ENCODE measurements at places on chromosomes 1 and 21.

DNA sequence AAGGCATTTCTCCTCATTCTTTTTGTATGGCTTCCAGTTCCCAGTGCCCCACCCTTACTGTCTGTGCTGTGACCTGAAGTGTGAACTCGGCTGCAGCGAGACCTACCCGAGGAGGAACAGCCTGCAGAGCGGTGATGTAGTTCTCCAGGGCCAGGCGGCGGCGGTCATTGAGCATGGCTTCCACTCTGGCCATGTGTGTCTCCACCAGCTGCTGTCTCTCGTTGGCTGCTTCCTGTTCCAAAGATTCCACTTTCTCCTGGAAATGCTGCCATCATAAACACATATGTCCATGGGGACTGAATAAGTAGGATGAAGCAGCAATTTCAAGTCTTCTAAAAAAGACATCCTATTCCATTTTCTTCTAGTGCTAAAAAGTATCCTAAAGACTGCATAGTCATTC, 195.6 kb downstream of the APP start:
- no peak for DNase-seq

GRCh38 chr1:96559181-96559580, 162.4 kb upstream of the PTBP2 start:
- DNase-seq = no peak

DNA sequence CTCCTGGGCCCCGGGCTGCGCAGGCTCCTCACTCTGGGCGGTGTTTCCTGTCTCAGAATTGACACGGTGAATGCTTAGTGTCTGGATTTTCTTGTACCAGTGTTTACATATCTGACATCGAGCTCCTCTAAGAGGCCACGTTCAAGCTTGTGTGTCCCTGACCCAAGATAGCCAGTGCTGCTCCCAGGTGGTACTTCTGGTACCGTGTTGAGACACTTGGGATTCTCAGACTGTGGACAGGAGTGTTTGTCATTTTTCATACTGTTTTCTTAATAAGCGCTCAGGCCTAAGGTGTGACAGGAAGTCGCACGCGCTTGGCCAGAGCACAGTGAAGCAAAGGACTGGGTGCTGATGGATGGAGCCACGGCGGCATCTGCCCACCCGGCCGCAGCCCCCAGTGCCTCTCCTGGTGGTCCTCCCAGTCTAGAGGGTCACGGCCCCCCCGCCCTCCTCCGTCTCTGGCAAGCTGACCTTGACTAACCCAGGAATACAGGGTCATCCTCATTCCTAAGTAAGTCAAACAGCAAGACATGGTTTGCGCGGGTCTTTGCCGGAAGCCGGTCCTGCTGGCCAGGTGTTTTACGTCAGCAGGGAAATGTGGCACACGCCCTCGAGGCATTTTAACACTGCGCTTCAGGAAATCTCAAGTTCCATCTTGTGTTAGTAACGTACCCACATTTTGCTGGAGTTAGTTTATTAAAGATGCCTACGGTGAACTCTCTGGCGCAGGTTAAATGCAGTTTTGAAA, 8.0 kb downstream of the PEX10 start:
- no peak for DNase-seq

DNA sequence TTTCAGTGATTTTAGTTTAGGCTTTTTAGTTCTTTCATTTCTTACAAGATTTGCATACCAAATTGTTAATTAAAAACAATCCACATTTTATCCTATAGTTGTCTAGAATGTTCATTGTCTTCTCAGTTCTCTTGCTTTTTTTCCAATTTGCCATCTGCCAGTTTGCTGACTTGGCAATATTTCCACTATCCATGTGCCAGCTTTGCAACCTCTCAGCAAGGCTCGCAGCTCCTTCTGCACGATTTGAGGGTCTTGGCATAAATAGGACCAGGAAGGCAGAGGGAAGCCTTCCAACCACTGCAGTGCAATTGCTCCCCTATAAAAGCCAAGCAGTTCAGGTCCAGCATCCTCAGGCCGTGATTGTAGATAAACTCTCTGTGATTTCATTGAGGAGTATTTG, 306.8 kb upstream of the FMN2 start:
- no peak for DNase-seq

GRCh38 chr21:24561291-24561690, 1046.0 kb downstream of the MRPL39 start:
- no peak for DNase-seq

- DNase-seq = no peak
Measured at GRCh38 chr1:95122151-95122697, 5.1 kb downstream of the TLCD4 start.

- no peak for DNase-seq
Measured at GRCh38 chr1:111961016-111961415, 28.5 kb downstream of the KCND3 start.

GRCh38 chr1:188350104-188350503, 1521.4 kb downstream of the PLA2G4A start:
- no peak for DNase-seq

GRCh38 chr1:170619241-170620028, 44.5 kb upstream of the PRRX1 start:
- DNase-seq = no peak

DNA sequence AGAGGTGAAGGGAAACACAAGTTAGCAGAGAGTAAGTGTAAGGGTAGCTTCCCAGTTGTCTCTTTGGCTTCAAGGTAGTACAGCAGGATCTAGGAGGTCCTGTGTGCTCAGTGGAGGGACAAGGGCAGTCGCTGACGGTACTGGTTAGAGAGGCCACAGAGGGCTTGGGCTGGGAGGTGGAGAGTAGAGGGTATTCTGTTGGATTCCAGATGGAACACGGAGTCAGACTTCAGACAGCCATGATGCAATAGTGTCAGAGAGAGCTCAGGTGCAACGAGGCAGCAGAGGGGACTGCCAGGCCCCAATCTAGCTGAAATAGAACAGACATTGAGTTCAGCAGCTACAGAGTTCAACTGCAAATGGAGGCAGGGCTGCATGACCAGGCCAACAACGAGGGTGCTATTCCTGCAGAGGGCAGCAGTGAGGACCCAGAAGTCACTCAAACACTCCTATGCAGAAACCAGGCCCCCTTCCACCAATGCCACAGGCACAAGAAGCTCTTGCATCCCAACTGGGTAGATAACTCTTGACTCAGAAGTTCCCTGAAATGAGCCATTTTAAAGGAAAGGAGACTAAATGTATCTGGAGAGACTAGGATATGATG, 325.0 kb upstream of the ESRRG start:
- peak; percentile 4 for DNase-seq

DNA sequence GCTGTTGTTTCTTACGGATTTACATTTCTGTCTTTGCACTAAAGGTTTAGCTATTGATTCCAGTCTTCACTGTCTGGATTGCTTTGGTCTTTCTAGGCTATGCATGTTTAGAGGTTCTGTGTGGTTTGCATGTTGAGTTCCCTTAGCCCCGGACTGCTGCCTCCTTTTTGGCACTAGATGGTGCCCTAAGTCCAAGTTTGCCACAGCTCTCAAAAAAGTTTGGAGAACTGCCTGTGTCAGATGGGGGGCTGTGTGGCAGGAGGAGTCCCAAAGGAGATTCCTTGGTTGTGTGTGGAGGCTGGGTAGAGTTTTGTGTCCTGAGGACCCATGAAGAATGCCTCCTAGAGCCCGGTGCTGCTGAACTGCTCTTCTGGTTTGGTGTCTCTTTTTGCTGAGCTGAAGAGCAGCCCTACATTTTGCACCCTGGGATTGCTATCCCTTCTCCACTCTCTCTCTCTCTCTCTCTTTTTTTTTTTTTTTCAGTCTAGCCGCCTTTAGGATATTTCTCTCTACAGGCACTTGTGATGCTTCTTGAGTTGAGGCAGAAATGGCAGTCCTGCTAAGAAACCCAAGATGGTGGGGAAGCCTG, 74.4 kb downstream of the PTGS2 start:
- DNase-seq = peak; percentile 77

- no peak for DNase-seq
Measured at GRCh38 chr1:191176131-191176530, 698.5 kb upstream of the BRINP3 start.

- no peak for DNase-seq
Measured at GRCh38 chr1:220882061-220882891, 3.0 kb downstream of the HLX start.

DNA sequence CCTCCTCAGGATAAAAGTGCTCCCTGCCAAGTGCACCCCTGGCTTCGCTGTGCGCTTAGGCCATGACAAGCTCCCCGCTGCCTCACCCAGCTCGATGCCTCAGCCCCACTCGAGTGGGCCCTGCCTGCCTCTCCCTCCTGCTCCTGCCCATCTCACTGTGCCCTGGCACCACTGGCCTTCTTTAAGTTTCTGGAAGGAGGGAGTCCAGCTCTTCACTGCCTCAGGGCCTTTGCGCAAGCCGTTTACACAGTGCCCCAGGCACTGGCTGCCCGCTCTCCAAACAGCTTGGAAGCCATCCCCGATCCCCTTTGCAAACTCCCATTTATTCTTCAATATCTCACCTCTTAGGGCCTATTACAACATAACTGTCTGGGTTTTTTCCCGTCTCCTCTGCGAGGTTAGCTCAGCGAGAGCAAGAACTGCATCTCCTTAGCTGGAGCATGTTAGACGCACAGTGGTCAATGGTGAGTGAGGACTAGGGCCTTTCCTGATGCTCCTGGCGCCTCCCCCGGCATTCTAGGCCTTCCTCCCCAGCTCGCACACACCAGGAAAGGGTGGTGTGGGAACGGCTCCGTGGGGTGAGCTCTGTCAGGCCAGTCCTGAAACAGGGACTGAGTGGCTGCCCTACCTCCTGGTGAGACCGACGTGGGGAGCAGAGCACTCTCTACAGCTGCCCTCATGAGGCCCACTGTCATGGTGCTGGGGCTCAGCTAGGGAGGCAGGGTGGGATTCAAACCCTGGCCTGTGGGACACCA, 31.9 kb downstream of the PODN start:
- no peak for DNase-seq

GRCh38 chr1:165726841-165727240, 28.5 kb upstream of the ALDH9A1 start:
- no peak for DNase-seq

DNA sequence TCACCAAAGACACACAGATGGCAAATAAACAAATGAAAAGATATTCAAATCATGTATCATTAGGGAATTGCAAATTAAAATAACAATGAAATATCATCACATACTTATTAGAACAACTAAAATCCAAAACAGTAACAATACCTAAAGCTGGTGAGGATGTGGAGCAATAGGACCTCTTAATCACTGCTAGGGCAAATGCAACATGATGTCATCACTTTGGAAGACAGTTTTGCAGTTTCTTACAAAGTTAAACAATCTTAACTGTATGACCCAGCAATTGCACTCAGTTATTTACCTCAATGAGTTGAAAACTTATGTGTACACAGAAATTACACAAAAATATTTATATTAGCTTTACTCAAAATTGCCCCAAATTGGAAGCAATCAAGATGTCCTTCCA, 47.3 kb downstream of the SELENOF start:
- DNase-seq = no peak

- peak; percentile 74 for DNase-seq
Measured at GRCh38 chr21:45255381-45256020, 32.2 kb downstream of the POFUT2 start.

DNA sequence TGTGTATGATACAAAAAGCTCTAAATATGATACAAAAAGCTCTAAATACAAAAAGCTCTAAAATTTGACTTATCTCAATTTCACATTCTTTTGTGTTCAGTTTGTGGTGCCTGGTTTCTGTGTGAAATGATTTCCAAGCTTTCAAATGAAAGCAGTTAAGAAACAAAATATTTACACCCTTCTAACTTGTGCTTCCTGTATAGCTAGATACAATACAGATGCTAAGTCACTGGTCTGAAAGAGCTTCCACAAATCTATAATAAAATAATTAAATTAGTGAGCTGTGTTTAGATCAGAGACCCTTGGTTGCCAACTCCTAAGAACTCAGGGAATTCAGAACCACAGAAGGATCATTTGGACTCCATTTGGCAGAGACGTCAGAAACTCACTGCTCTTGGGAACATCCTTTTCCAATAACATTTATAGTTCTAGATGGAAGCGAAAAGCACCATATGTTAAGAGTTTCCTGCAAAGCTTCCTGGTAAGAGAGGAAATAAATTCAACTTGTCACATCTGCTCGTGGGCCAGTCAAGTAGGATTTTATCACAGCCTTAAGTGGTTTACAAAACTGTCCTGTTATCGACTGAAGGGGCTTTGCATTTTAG, 1079.1 kb downstream of the ADGRL2 start:
- DNase-seq = no peak

DNA sequence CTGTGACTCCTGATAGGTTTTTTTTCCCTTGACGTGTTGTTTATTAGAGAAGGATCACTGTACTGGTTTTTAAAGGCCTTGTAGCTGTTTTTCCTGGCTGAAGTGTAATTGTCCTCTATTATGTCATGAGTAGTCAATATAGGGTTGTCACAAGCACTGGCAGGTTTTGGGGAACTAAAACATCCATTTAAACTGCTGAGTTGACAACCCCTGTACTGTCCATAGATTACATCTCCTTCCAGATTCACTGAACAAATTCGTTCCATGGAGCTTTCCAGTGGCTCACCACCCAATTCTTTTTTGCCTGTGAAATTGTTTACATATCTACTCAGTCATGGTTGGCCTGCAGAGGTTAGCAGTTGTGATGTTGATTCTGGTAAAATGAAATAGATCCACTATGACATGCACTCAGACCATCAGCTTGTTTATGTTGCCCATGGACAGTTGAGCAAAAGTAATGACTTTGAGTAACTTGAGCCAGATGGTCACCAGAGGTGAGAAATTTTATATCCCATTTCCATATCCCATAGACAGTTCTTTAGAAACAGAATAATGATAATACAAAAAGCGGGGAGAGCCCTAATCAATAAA, 59.9 kb upstream of the QSOX1 start:
- no peak for DNase-seq

GRCh38 chr1:119361620-119362344, 6.8 kb upstream of the HAO2 start:
- peak; percentile 9 for DNase-seq

DNA sequence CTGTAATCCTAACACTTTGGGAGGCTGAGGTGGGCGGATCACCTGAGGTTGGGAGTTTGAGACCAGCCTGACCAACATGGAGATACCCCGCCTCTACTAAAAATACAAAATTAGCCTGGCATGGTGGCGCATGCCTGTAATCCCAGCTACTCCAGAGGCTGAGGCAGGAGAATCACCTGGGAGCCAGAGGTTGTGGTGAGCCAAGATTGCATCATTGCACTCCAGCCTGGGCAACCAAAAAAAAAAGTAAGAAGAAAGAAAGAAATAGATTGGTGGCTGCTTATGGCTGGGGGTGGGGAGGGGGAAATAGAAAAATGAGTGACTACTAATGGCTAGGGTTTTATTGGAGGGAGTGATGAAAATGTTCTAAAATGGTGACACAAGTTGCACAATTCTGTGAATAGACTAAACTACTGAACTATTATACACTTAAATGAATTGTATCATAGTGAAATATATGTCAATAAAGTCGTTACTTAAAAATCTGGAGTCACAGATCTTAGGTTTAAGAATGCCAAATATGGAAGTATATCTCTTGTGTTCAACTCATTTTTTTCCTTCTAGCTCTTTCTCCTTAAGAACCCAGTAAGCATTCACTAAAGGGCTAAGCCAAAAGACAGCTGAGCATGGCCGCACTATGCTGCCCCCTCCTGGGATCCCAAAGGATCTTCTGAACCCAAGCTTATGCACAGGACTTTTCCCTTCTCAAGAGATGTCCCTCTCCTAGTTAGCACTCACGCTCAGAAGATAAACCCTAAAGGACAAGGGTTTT, 3.2 kb upstream of the NPL start:
- DNase-seq = peak; percentile 93

All from NCI-H526 (cell line).